A172 (cell line): ENCODE measurements at places on chromosomes 6 and 20. TPM values are rescaled to one million over a fixed set of nuclear protein-coding genes. Genes with fewer than 3 reads are reported as not detected.

DNA sequence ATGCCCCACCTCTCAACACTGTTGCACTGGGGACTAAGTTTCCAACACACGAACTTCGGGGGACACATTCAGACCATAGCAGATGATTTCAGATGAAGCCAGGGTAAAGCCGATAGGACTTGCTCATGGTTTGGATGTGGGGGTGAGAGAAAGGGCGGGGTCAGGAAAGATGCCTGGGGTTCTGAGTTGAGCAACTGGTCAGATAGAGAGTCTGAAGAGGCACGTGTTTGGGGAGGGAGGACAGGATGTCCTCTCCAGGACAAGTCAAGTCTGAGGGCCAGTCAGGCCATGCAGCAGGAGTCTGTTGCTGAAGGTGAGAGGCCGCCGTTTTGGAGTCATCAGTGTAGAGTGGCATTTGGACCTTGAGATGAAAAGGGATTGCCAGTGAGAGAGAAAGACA is 197.9 kb upstream of the SNX9 start:
- DNase-seq, result no peak

- peak; percentile 89 for DNase-seq
Measured at GRCh38 chr20:17735206-17735804, 35.5 kb downstream of the BANF2 start.

- DNase-seq, result no peak
Measured at GRCh38 chr6:47681201-47681990, 17.0 kb upstream of the ADGRF4 start.

- DNase-seq, result no peak
Measured at GRCh38 chr6:4309540-4309939, 174.2 kb upstream of the ECI2 start.

DNA sequence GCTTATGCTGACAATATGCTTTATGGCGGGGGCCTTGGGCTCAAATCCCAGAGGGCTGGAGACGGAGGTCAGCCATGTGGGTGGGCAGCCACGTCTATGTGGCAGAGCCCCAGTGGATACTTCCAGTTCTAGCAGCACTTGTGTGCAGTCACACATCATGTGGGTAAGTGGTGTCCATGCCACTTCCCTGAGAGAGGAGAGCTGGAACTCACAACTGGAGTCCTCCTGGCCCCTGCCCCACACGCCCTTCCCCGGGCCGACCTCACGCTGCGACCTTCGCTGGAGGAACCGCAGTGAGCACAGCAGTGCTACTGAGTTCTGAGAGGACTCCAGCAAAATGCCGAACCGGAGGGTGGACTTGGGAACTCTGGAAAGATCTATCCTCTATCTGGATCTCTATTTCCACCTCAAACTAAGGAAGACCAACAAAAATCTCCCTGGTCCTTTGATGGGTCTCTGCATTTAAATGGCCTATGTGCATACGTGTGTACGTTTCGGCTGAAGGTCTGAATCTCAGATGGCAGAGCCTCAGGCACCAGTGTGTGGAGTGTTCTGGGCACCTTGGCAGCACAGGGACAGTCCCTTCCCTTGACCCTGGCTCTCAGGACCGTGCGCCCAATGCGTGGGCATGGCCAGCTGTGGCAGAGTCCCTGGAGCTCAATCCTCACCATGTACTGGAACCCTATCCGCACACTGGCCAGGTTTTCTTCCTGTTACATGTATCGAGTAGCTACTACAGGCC is 55.4 kb downstream of the GNAS-AS1 start:
- no peak for DNase-seq

DNA sequence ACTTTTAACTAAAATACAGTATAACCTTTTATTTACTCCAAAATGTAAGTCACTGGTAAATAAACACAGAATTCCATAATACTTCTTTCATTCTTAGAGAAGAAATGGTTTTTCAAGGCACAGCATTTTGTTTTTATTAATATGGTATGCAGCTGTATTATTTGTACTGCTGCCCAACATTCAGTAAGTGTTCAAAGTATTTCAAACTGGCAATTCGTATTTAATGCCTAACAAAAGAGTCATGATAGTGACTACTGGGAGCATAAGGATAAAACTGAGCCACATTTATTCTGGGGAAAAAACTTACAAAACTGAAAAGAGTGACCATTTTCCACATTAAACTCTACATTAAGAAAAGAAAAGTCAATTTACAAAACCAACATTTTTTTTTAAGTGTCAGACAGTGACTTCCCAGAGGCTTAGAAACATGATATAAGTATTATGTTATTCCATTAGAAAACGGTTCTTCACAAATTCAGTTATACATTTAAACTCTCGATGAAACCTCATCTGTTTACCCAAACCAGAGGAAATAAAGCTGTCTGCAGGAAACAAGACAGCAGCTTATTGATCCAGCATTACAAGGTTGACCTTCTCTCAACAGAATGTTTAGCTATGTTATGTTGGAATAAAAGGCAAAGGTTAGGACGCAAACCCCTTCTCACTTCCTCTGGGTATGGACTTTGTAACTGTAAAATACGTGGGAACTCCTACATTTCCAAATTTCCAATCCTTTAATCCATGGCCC is 24.3 kb downstream of the EPB41L2 start:
- DNase-seq, result no peak

- DNase-seq, result no peak
Measured at GRCh38 chr6:95658886-95659285, 81.6 kb downstream of the MANEA start.

DNA sequence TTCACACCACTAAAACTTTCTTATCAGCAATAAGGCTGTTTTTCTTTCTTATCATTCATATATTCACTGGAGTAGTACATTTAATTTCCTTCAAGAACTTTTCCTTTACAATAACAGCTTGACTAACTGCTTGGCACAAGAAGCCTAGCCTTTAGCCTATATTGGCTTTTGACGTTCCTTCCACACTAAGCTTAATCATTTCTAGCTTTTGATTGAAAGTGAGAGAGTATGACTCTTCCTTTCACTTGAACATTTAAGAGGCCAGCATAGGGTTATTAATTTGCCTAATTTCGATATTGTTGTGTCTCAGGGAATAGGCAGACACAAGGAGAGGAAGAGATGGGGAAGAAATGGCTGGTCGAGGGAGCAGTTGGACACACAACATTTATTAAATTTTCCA is 23.6 kb downstream of the THEMIS start:
- DNase-seq, result no peak

- DNase-seq, result no peak
Measured at GRCh38 chr6:29789176-29789575, 38.4 kb upstream of the HLA-G start.

DNA sequence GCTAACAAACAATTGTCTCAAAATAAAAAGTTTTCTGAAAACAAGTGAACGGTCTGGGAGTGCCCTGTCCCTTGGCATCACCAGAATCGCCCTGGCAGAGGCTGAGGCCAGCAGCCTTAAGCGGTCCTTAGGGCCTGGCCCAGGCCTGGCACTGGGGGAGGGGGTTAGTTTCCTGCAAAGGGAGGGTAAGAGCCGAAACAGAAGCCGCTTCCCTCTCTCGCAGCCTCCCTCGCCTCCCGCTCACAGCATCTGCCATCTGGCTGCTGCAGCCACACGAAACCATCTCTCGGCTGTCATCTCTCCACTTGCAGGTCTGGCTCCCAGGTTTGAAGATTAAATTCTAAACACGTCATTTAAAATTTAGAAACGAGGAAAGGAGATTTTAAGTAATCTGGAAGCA is 31.5 kb downstream of the PMEPA1 start:
- no peak for DNase-seq

DNA sequence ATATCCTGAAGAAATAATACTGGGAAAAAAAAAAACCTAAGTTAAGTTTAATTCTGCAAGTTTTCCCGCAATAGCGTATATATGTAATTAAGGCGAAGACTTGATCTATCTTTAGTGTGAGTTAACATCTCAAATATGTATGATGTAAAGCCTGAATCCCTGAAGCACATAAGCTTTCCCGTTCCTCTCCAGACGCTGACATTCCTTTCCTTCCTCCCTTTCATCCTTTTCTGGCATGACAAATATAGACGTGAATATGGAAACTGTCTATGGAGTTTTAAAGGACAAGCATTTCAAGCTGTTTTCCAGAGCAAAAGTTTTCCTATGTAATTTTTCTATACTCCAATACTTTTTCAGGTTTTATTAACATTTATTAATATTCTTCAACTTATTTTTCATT is 637.0 kb downstream of the COL12A1 start:
- DNase-seq, result no peak

DNA sequence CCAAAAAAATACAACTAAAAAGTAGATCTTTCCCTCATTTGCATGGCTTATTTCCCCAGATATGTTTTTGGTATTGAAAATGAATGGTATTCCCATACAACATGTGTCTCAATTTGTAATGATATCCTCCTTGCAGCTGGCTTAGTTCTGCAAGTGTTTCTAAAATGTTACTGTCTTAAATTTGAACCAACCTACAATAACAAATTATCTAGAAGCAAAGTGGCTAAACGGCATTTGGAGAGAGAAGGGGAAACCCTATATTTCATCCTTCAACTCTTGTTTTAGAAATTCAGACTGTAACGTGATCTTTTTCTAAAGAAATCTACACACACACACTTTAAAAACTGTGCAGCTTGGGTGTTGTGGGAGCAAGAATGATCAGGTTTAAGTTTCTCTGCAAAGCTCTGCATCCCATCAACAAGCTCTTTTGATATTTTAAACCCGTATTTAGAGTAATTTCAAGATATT is 153.0 kb downstream of the SOBP start:
- no peak for DNase-seq

Gene FUCA2
- total RNA-seq, result 88.9 and 95.2 TPM in 2 replicates

Gene WRNIP1
- total RNA-seq, result 85.9 and 90.5 TPM in 2 replicates

Gene ARFGEF3
- 3.1 and 3.5 TPM in 2 replicates for total RNA-seq

Gene PBOV1
- not detected in 2 replicates for total RNA-seq

Gene BPIFA2
- total RNA-seq, result not detected in 2 replicates

Gene EFCAB8
- not detected in 2 replicates for total RNA-seq

Gene CCN6
- not detected in 2 replicates for total RNA-seq

Gene MUC22
- 0.14 TPM in 1 of 2 replicates, not detected in the other for total RNA-seq
